ENCODE measurements at places on chromosomes 1 and 21.

DNA sequence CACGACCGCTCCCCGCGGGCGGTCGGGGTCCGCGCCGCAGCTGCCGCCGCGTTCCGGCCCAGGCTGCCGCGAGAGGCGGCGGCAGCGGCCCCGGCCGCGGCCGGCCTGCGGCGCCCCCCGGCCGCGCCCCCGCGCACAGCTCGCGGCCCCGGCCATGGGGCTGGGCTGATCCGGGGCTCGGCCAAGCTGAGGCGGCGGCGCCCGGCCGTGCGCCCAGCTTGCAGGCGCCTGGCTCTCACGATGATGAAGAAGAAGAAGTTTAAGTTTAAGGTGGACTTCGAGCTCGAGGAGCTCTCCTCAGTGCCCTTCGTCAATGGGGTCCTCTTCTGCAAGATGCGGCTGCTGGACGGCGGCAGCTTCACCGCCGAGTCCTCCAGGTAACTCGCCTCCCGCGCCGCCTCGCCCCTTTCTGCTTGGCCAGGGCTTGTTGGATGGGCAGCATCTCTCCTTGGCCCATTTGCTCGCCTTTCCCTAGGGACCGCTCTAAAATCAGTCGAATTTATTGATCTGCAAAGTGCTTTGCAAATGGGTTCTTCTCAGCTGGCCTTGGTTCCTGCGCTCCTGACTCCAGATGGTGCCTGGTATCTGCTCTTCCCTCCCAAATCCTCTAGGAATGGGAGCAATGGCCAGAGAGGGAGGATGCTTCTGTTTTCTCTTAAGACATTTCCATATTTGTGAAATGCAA is 431 bp downstream of the EEIG2 start:
- peak; percentile 77 for DNase-seq

GRCh38 chr1:239619190-239619589 is 232.8 kb downstream of the CHRM3 start:
- no peak for DNase-seq

GRCh38 chr1:91700771-91701471 is 185.0 kb downstream of the TGFBR3 start:
- DNase-seq, result no peak

- DNase-seq, result peak; percentile 24
These were observed 115.4 kb upstream of the TIAM1 start for GRCh38 chr21:31459457-31459856.

- DNase-seq, result peak; percentile 81
These were observed 506 bp downstream of the SSX2IP start for GRCh38 chr1:84689514-84690396.

DNA sequence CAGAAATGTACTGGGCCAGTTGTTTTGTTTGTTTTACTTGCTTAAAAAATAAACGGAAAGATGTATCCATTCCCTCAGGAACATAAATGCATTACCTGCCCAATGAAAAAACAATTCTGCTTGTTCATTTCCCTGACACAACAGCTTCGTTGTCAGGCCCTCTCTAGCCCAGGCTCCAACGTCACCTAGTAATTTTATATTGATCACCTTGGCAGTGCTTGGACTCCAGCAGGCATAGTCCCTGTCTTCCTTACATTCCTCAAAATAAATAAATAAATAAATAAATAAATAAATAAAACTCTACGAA is 1.2 kb downstream of the CEP170 start:
- DNase-seq, result peak; percentile 57

- DNase-seq, result no peak
These were observed 57.4 kb downstream of the ARID4B start for GRCh38 chr1:235270625-235271024.
